Osteoblast (primary cell): ENCODE measurements at places on chromosomes 1 and 21. TPM values are rescaled to one million over a fixed set of nuclear protein-coding genes. Genes with fewer than 3 reads are reported as not detected.

Gene TRIM67
- 0.29 and 0.36 TPM in 2 replicates for total RNA-seq

Gene LDLRAD2
- total RNA-seq = not detected in 2 replicates

Gene F13B
- under 0.01 TPM in 1 of 2 replicates, not detected in the other for total RNA-seq

Gene NFASC
- 28.6 and 36.9 TPM in 2 replicates for total RNA-seq

DNA sequence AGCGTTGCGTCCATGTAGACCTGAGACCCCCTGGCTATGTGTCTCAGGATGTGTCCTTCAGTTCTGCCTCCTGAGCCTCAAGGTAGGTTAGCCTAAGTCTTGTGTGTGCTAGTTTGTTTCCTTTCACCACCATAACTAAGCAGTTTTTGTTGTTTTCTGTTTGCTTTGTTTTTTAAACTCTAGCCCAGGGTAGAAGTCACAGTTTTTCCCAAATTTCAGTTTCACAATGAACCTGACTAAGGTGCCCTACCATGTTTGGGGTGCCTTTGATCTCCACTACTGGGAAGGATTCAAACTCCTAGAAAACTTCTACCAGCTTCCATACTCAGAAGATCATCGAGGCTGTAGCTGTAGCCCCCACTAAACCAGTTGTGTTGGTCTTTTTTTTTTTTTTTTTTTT lies 14.8 kb upstream of the SMG7 start:
- DNase-seq = no peak

GRCh38 chr21:45997495-45998275 lies 16.1 kb downstream of the COL6A1 start:
- DNase-seq = peak; percentile 66

DNA sequence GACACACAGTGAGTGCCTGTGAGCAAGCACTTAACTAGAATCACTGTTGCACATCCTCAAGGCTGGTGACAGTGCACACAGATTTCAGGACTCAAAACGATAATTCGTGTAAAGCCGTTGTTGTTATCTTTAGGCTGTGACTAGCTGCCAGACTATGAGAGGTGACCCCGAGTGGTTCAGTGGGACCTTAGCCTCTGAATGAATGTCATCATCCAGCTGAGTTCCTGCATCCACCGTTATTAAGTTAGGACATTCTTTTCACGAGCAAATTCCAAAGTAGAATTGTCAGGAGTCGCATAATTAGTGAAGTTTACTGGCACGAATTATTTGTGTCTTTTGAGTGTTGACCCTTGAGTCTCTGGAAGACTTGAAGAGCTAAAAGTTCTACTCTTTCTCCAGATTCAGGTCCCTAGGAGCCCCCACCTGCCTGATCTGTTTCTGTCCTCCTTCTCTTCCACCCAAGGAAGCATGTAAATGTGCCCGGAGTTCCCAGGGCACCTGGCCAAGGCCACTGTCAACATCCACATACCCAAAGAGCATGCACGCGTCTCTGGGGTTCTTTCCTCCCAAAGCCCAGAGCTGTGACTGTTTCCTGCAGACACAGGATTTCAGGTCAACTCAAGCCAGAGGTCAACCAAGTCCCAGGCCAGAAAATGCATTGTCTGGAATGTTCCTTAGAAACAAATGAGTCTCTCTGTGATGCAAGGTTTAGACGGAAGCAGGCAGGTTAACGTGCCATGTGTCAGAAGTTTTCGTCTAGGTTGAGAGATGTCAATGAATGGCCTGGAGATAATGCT lies 207.2 kb downstream of the TOMM20 start:
- DNase-seq = peak; percentile 73
